ENCODE measurements at places on chromosomes 1 and 21. TPM values are rescaled to one million over a fixed set of nuclear protein-coding genes. Genes with fewer than 3 reads are reported as not detected.
A peak's percentile ranks its signal among the peaks of the same experiment; 100 is the strongest.

DNA sequence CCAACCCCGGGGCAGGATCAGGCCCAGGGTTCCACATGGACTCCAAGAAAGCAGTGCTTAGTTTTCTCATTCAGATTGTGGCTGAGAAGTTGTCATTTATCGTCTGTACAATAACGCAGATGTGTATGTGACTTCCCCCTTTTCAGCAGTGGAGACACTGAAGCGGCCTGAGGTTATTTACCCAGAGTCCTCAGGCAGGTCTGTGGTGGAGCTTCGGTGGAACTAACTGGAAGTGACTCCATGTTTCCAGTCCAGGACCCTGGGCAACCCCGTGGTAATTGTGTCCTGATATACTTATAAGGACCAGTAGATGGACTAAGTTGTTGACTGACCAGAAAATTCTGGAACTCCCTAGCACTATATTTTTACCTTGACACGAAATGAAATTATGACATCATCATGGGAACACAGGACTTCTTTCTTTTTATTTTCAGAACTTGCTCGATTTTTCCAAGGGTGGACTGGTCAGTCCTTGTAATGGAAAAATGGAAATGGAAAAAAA, 1.0 kb upstream of the IER5 start:
- DNase-seq: no peak
- H3K4me1 ChIP-seq: peaks cover 39% of the 10 kb centered on the region
- H3K27me3 ChIP-seq: peaks cover 6% of the 10 kb centered on the region
- peaks cover 24% of the 10 kb centered on the region for H3K36me3 ChIP-seq
- peak overlapping the region; percentile 98 for H3K4me3 ChIP-seq

DNA sequence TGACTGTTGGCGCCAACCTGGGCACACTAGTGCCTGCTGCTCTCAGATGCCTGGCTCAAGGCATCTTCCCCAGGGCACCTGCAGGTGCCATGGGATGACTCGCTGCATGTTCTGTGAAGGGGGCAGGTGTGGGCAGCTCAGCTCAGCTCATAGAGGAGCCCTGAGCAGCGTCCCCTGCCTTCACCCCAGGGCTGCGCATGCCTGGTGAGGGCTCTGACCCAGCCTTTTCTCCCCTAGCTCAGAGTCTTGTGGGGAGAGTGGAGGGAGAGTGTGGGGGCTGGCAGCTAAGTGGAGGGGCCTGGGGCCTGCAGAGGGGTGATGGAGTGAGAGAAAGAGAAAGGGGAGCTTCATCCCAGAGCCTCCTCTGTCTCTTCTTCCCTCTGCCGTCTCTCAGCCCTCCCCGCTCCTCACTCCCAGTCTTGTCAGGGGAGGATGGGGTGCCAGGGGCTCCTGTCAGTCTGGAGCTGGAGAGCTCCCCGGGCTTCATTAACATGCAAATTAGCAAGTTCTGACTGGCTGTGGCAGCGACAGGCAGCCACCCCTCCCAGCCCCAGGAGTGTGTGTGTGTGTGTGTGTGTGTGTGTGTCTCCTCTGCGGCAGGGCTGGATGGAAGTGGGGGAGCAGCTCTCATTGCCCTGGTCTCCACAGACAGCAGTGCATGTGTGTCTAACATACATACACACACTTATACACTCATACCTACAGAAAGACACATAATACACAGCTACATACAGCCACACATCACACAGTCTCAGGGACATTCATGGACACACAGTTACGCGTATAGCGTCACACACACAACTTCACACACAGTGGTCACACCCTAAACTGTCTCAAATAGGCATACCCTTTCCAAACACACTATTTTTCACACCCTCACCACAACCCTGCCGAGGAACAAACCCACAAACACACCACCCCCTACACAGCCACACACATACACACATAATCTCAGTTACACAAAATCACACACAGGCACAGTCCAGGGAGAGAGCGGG, 34.0 kb downstream of the FOXO6 start:
- H3K4me1 ChIP-seq: peaks cover 5% of the 10 kb centered on the region
- no peak for DNase-seq
- peaks cover 26% of the 10 kb centered on the region for H3K27me3 ChIP-seq
- no peak overlapping the region for H3K4me3 ChIP-seq

DNA sequence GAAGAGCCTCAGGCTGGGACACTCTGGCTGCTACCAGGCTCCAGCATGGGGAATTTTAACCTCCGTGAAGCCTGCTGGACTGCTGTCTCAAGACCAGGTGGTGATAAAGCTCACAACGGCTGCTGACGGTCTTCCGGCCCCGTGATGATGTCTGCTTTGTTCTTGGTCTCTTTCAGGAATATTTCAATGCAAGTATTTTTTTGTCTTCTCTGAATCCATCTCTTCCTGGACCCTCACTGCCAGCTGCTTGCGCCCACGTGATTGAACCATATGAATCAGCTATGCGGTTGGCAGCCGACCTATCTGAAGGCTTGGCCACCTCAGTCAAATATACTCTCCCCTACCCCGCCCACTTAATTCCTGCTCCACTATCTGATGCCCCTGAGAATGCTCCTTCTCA, 14.6 kb upstream of the SLC6A17 start:
- no peak overlapping the region for H3K4me3 ChIP-seq
- peaks cover 8% of the 10 kb centered on the region for H3K4me1 ChIP-seq
- peaks cover 58% of the 10 kb centered on the region for H3K27me3 ChIP-seq
- H3K36me3 ChIP-seq: no peaks in the 10 kb centered on the region
- DNase-seq: no peak

DNA sequence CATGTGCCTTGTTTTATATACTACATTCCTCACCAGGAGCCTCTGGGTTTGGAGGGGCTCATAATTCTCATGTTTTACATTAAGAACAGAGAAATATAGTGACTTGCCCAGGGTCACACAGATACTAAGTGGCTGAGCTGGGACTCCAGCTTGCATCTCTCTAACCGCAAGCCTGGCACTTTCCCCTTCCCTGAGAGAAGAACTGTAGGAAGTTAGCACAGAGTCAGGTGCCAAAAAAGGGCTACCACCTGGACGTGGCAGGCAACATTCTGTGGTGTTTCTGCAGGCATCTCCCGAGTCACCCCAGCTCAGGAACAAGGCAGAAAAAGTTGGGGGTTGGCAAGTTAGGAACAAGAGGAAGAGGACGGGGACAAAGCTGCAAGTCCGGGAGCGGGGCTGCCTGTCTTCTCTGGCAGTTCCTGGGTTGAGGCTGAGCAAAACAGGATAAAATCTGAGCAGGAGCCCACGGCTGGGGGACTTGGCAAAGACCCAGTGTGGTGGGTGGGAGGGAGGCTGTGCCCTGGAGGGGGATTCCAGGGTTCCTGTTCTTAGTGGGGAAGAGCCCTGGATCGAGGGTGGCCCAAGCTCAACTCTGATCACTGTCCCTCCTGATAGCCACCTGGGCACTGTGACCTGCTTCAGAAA, 9.8 kb downstream of the PLA2G5 start:
- no peak for DNase-seq
- no peak overlapping the region for H3K4me3 ChIP-seq
- no peak overlapping the region for H3K27ac ChIP-seq
- H3K36me3 ChIP-seq: no peaks in the 10 kb centered on the region
- H3K27me3 ChIP-seq: peaks cover 60% of the 10 kb centered on the region

DNA sequence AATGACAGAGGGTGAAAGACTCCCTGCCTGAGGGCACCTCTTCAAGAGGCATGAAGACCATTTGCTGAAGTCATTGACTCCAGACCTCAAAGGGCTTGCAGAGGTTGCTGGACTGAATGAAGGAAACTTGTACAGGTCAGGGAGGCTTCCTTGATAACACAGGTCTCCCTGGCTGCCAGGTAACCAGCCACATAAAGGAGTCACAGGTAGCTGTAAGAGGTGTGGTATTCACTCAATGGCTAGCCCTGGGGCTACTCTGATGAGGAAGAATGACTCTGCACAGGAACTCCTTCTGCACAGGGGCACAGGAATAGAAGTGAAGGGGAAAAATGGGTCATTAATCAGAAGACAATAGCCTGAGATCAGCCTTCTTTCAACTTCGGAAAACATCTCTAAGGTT, 187.5 kb downstream of the LMX1A start:
- no peaks in the 10 kb centered on the region for H3K4me1 ChIP-seq
- no peaks in the 10 kb centered on the region for H3K36me3 ChIP-seq
- no peak for DNase-seq
- no peak overlapping the region for H3K27ac ChIP-seq

- no peaks in the 10 kb centered on the region for H3K27me3 ChIP-seq
- H3K36me3 ChIP-seq: no peaks in the 10 kb centered on the region
- H3K4me1 ChIP-seq: peaks cover 1% of the 10 kb centered on the region
- H3K27ac ChIP-seq: no peak overlapping the region
- DNase-seq: no peak
These were observed 122.8 kb upstream of the RAB4A start for GRCh38 chr1:229148041-229148671.

DNA sequence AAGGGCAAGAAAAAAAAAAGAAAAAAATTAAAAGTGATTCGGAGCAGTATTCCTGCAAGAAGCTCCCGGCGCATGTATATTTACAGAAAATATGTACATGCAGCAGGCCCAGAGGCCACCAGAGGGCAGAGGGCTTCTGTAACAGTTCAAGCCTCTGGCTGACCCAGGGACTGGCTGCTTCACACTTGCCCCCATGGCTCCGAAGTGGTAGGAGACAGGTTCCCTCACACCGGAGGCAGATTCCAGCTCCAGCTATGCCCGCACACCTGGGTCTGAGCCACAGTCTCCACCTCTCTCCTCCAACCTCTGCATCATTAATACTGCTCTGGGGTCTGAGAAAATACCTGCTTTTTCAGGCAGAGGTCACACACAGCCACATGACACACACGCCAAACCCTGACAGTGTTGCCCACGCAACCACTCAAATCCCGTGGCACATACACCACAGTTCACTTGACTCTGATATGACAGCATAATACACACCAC, 2.2 kb upstream of the ARHGAP30 start:
- DNase-seq: peak; percentile 62
- H3K4me3 ChIP-seq: no peak overlapping the region
- peaks cover 38% of the 10 kb centered on the region for H3K4me1 ChIP-seq
- H3K27ac ChIP-seq: peak overlapping the region; percentile 74
- H3K27me3 ChIP-seq: no peaks in the 10 kb centered on the region

- peaks cover 4% of the 10 kb centered on the region for H3K4me1 ChIP-seq
- no peaks in the 10 kb centered on the region for H3K27me3 ChIP-seq
These were observed 468.8 kb upstream of the RUNX1 start for GRCh38 chr21:35517865-35518264.

DNA sequence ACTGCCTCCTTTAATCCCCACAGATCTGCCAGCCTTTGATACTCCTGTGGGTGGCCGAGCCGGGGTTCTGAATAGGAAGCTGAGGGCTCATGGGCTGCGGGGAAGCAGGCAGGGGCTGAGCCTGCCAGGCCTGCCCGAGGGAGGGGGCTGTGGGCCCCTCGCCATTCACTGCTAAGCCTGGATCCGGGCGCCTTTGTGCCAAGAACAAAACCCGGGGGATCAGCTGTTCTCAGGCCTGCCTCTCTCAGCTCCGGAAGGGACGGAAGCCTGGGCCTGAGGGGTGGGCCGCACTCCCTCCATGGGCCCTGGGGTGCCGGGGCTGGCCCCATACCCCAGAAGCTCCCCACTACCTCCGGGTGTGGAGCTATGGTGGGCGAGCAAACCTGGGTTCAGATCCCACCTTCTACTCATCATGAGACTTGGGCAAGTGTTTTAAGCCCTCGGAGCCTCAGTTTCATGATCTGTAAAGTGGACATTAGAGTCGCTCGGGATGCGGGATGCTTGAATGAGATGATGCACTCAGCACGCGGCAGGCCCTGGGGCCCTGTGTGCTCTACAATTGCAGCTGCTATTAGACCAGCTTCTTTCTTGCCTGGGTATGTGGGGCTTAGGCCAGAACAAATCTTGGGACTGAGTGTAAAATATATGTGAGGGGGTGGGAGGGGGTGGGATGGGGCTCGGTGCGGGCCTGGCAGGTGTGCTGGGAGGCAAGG, 19.2 kb upstream of the EPHA2 start:
- no peak overlapping the region for H3K27ac ChIP-seq
- DNase-seq: no peak
- H3K4me1 ChIP-seq: no peaks in the 10 kb centered on the region
- no peaks in the 10 kb centered on the region for H3K36me3 ChIP-seq
- no peak overlapping the region for H3K4me3 ChIP-seq
- H3K27me3 ChIP-seq: peaks cover 11% of the 10 kb centered on the region

DNA sequence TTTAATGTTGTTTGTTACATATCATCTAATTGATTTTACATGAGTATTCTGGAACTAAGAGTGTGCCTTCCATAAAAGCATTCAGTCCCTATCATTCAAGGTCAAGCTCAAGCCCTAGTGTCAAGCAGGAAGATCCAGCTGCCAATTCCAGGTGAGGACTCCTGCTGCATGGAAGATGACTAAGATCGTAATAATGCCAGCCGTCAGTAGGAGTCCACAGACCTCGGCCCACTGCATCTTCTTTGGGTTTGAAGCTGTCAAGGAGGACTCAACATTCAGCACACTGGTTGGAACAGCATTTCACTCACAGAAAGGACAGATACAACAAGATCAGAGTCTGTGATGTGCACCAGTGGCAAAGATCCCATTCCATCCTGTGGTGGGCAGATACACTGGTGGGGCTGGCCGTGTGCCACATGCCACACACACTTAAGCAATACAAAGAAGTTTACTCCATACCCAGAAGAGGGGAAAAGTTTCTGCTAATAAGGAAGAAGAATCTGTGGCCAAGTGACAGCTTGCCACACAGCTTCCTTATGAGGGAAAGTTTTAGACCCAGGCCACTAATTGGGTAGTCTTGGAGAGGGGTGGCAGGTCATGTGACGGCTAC, 160.4 kb downstream of the PIK3R3 start:
- no peaks in the 10 kb centered on the region for H3K4me1 ChIP-seq
- no peak for DNase-seq
- H3K4me3 ChIP-seq: no peak overlapping the region

The ANKRD35 gene
- 0.69 TPM for total RNA-seq

The ASPM gene
- total RNA-seq: 57.2 TPM

The C1orf94 gene
- not detected for total RNA-seq

The GREM2 gene
- total RNA-seq: not detected

The TNFRSF1B gene
- 246 TPM for total RNA-seq

The GALE gene
- total RNA-seq: 18.6 TPM

The SPATA46 gene
- not detected for total RNA-seq

All from activated naive CD8-positive, alpha-beta T cell treated with anti-CD3 and anti-CD28 coated beads, Interleukin-2, amount 10 ng/mL, durations not matched to agents 7 days and 5 days (primary cell).